ENCODE measurements at places on chromosomes 6 and 20.

DNA sequence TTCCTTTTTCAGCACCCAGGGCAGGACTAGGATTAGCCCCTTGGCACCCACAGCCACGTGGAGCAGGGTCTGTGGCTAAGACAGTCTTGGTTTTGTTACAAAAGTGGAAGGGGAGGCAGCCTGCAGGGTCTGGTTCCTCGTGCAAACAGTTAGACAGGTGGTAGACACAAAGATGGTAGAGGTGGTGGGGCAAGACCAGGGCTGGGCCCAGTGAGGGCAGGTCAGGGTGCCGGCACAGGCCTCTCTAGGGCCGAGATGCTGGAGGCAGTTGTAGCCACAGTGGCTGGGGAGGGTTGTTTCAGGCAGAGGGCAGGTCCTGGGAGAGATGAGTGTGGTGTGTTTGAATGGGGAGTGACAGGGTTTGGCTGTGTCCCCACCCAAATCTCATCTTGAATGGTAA lies 161.6 kb downstream of the SMOC2 start:
- no peak for DNase-seq

DNA sequence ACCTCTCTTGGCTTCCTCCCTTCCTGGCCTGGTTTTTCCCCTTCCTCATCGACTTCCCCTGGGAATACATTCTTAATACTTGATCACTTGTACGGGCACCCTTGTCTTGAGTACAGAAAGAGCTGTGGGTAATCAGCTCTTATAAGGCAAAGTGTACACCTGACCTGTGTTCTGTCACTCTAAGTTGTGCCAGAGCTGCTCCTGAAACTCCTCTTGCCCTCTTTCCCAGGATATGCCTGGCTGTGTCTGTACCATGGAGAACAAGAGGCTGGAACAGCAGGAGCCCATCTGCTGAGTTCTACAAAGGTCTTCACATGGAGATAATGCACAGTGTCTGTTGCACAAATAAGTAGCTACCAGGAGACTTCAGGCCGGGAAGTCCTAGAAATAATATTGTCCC lies 110.1 kb downstream of the FOXA2 start:
- DNase-seq: no peak

DNA sequence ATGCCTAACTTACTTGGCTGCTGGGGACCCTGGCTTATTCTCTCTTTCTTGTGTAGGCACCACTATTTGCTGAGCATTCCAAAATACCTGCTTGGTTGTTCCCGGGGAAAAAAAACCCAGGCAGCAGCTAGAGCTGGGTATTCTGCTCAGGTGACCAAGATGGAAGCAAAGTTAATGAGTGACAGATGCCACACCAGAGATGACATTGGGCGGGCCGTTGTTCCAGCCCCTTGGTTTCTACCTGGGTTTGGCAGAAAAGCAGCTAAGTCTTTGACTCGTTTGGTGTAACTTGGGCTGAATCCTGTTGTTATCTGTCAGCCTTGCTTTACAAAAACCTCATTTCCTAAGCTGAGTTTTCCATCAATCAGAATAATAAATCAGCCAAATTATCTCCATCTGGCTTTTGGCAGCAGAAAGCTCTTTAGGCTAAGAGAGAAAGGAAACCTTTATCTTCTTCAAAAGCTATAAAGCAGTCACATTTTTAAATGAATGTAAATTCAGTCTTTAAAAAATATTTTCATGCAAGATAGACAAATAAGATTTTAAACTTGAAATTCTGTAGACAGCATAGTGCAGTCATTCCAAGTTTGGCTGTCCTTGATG lies 202.0 kb upstream of the GMDS start:
- no peak for DNase-seq

DNA sequence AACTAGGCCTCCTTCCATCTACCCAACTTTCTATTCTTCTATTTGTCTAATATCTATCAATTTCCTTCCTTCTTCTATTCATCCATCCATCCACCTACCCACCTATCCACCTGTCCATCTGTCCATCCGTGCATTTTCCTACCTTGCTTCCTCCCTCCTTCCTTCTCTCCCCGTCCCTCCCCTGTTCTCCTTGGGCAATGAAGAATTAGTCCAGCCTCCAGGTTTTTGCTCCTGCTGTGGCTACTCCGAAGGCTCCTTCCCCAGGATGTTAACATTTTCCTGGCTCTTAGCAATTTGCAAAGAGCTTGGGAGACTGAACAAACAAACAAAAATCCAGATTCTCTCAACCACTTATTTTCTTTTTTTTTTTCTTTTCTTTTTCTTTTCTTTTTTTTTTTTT lies 81.6 kb downstream of the KCNB1 start:
- no peak for DNase-seq

DNA sequence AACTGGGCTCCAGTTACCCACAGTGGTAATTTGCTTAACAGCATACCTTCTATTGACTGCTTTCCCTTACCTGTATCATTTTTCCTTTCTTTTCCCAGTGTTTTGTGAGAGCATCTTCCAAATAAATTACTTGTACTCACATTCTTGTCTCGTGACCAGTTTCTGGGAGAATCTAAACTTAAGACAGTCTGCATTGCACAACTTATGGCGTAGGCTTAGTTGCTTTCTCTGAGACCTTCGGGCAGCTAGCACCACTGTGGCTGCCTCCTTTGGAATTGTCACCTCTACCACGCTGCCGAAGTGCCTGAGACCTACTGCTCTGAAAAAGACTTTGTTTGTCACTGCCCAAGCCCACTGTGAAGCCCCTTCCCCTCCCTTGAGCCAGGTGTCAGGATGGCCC lies 188.1 kb upstream of the BMP2 start:
- DNase-seq: no peak

- DNase-seq: no peak
These were observed 47.4 kb upstream of the SRF start for GRCh38 chr6:43123461-43124314.

DNA sequence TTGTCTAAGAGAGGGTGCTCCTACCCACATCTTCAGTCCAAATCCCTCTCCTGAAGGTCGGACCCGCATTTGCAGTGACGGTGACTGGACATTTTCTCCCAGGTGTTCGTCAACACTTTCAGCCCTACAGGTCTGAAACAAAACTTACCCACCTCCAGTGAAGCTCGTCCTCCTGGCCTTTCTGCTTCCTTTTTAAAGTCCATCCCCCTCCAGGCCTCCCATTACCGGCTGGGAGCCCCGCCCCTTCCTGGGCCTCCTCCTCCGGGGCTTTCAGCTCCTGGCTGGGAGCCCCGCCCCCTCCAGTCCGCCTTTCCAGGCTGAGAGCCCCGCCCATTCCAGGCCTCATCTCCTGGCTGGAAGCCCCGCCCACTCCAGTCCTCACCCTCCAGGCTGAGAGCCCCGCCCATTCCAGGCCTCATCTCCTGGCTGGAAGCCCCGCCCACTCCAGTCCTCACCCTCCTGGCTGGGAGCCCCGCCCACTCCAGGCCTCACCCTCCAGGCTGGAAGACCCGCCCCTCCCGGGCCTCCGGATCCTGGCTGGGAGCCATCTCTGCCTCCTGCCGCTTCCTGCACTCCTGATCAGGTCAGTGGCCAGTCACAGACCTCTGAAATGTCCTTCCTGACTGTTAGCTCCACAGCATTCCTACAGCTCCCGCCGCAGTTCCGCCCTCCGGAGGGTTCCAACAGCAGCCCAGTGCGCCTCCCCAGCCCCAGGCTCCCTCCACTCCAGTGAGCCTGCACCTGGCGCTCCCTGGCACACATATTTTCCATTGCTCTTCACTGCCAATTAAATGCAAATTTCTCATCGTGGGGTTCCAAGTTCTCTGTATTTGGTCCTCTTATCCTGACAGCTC lies 98.5 kb downstream of the LY86 start:
- peak; percentile 98 for DNase-seq

DNA sequence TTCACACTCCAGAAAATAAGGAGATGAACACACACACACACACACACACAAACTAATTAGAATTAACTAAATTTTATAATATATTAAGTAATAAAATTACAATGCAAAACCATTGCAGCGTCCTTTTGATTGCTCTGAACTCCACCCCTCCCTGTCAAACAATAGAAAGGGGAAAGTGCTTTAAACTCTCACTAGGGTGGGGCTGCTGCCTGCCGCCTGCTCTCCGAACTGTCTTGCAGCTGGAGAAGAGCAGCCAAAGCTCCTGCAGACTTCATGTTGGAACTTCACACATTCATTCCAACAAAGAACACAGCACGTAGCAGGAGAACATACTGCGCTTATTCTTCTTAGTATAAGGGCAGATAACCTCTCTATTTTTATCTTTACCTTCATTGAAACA lies 83.2 kb downstream of the GCLC start:
- DNase-seq: no peak

- DNase-seq: no peak
These were observed 113.0 kb downstream of the PLEKHG1 start for GRCh38 chr6:150712505-150713252.

DNA sequence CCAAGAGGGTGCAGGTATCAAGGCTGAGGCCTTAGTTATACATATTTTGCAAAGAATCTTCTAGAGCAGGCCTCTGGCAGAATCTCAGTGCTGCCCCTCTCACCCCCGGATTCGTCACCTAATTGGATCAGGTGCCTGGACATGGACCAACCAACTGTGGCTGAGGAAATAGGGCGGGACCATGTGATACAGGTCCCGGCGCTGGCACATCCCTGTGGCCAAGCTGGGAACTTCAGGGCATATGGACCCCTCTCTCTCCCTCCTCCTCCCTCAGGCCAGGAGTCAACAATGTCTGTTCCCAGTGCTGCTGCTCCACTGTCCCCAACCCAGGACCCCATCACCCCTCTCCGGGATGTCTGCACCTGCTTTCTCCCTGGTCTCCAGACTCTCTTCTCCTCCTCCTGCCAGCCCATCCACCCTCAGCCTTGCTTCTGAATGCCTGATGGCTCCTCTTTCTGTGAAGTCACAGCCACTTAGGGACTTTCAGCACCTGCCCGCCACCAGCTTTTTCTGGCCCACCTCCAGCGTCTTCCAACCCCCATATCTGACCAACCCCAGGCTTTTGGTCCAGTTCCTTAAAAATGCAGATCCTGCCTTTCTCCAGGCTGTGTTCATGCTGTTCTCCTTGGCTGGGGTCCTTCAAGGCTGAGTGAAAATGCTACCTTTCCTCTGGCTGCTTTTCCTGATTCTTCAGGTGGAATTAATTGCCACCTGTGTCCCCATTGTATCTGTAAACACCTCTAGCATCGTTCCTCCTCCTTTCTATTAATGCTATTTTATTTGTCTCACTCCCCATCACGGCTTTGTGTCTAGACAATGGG lies 19.0 kb upstream of the MLN start:
- no peak for DNase-seq

DNA sequence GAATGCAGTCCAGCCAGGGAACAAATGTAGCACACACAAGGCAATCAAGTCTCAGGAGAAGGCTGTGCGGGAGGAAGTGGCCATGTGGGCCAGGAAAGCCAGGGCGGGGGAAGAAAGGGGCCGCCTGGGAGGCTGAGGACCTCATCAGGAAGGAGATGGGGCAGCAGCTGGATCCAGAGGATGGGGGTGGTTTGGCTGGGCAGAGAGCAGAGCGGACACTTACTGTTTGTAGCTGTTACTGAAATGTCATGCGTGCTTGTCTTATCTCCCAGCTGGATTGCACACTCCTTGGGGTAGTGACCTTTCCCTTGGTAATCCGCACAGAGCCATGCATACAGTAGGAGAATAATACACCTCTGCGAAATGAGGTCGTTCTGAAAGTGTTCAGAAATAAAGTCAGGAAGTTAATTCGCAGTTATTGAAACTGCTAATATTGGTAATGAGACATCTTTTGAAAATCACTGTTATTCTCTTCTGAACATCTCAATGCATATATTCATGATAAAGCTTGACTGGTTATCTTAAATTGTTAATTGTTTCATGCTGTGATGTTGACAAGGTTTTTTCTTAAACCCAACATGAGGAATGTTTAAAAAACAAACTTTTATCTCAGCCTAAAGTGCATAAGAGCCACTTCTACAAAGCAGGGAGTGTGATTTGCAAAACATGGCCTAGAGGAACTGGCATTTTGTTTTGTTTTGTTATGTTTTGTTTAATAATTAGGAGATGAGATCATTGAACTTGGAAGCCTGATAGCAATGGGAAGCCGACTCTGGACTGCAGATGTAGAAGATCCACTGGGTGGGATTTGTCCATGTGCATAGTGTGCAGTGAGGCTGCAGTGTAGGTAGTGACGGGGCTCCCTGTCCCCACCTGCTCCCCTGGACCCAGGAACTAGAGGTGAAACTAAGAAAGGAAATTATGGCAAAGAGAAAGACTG lies 18.0 kb upstream of the MAP3K4 start:
- no peak for DNase-seq

GRCh38 chr6:37762806-37763205 lies 56.7 kb upstream of the ZFAND3 start:
- DNase-seq: no peak

- no peak for DNase-seq
These were observed 1.4 kb upstream of the CEP43 start for GRCh38 chr6:166997768-166998255.
